ENCODE measurements at places on chromosomes 3 and 15. TPM values are rescaled to one million over a fixed set of nuclear protein-coding genes. Genes with fewer than 3 reads are reported as not detected.

The GPR149 gene
- total RNA-seq, result 7.7 TPM

DNA sequence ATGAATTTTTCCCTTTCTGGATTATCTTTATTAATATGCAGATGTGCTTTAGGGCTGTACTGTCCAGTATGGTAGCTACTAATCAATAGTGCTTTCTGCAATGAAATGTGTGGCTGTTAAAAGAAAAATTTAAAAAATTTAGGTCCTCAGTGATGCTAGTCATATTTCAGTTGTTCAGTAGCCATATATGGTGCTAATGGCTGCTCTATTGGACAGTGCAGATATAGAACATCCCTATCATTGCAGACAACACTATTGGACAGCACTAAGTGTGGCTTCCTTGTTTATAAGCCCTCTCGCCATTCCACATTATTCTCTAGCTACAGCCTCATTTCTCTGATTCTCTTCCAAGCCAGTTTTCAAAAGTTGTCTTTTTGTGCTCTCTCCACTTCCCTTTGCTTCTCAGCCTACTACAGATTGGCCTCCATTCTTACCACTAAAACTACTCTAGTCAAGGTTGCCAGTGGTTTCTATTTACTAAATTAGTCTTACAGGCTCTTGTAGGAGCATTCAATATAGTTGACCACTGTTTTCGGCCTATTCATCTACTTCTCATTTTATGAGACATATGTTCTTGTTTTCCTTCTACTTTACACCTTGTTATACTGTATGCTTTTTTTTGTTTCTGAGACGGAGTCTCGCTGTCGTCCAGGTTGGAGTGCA, 9.5 kb downstream of the MAPK6 start:
- no peak for DNase-seq

DNA sequence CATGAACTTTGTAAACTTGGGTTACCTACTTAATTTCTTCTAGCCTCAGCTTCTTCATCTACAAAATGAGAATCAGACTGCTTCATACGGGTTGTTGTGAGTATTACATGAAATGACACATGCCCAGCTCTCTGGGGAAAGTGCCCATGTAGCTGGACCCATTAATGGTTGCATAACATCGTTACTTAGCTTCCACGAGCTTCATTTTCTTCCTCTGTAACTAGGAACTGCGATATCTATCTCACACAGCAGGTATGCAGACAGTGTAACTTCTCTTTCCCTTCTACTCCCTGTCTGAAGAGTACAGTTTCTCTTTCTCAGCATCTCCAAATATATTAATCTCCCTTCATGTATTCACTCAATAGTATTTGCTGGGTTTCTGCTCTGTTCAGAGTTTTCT, 37.9 kb upstream of the DLG1 start:
- DNase-seq, result no peak

The NOX5 gene
- under 0.01 TPM for total RNA-seq

The ZKSCAN7 gene
- total RNA-seq, result 30.2 TPM

The GATM gene
- 91.3 TPM for total RNA-seq

GRCh38 chr15:40233727-40234577, 4.9 kb upstream of the PAK6 start:
- DNase-seq, result no peak

The CCR1 gene
- total RNA-seq, result 1.6 TPM

The CHRFAM7A gene
- total RNA-seq, result 2.0 TPM

The CPLX3 gene
- 0.82 TPM for total RNA-seq

- no peak for DNase-seq
Measured at GRCh38 chr3:32381922-32382321, 9.7 kb upstream of the CMTM7 start.

The CYP1A1 gene
- 0.41 TPM for total RNA-seq

DNA sequence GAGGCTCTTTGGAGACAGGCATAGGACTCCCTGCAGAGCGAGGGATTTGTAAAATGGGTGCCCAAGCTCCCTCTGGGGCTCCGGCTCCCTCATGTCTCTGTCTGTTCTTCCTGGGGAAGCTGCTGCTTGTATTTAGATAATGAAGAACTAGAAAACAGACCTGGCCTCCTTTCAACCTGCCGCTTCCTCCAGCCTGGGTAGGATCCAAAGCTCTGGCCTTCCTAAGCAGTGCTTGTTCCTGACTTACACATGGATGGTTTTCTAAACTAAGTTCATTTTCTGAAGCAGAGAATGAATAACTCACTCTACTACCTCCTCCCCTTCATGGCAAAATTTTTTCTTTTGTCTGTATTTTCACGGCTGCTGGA, 36.9 kb upstream of the MYZAP start:
- DNase-seq, result no peak

Data from frontal cortex (tissue), 4 donors.